Lower lobe of right lung (tissue), 2 donors: ENCODE measurements at places on chromosomes 16 and 17. TPM values are rescaled to one million over a fixed set of nuclear protein-coding genes. Genes with fewer than 3 reads are reported as not detected.
A peak's percentile ranks its signal among the peaks of the same experiment; 100 is the strongest.

- H3K4me3 ChIP-seq, result peak overlapping the region; percentile 21
- H3K27ac ChIP-seq, result peak overlapping the region; percentile 77
- peaks cover 89% of the 10 kb centered on the region for H3K4me1 ChIP-seq
- H3K27me3 ChIP-seq, result no peaks in the 10 kb centered on the region
- H3K36me3 ChIP-seq, result peaks cover 20% of the 10 kb centered on the region
These were observed 17.4 kb downstream of the PIEZO1 start for GRCh38 chr16:88767546-88768070.

GRCh38 chr17:29384901-29385300, 5.3 kb upstream of the TAOK1 start:
- no peak overlapping the region for H3K27ac ChIP-seq
- peaks cover 4% of the 10 kb centered on the region for H3K4me1 ChIP-seq
- H3K27me3 ChIP-seq, result no peaks in the 10 kb centered on the region
- DNase-seq, result no peak
- H3K4me3 ChIP-seq, result no peak overlapping the region

DNA sequence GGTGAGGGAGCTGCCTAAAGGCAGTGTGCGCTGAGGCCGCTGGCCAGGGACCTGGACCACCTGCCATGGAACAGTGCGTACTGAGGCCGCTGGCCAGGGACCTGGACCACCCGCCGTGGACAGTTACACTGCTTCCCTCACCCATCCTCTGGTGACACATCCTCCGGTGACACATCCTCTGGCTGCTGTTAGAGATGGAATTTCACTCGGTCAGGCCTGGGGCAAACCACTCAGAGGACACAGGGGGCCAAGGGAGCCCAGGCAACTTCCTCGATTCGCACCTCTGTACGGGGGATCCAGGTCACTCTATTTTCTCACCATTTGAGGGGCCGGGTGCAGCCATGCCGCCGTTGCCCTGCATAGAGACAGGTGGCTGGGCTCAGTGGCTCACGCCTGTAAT, 32.4 kb upstream of the RPTOR start:
- DNase-seq, result no peak
- no peaks in the 10 kb centered on the region for H3K36me3 ChIP-seq
- no peak overlapping the region for H3K4me3 ChIP-seq
- no peak overlapping the region for H3K27ac ChIP-seq
- H3K27me3 ChIP-seq, result peaks cover 14% of the 10 kb centered on the region

GRCh38 chr17:19332371-19333131, 30.0 kb downstream of the B9D1 start:
- DNase-seq, result no peak
- no peak overlapping the region for H3K4me3 ChIP-seq
- peak overlapping the region; percentile 6 for H3K27ac ChIP-seq
- H3K27me3 ChIP-seq, result no peaks in the 10 kb centered on the region

DNA sequence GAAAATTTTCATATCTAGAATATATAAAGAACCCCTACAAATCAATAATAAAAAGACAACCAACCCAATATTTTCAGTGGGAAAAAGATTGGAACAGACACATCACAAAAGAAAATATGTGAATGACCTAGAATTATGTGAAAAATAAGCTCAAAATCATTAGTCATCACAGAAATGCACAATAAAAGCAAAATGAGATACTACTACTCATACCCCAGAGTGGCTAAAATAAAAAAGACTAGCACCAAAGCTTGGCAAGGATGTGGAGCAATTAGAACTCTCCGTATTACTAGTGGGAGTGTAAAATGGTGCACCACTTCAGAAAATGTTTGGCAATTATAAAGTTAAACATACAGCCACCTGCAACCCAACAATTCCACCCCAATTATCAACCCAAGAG, 48.0 kb upstream of the CDH5 start:
- no peak overlapping the region for H3K27ac ChIP-seq
- H3K4me3 ChIP-seq, result no peak overlapping the region
- peaks cover 11% of the 10 kb centered on the region for H3K4me1 ChIP-seq
- no peak for DNase-seq
- no peaks in the 10 kb centered on the region for H3K27me3 ChIP-seq

Gene TPSD1
- 9.6 TPM for total RNA-seq

DNA sequence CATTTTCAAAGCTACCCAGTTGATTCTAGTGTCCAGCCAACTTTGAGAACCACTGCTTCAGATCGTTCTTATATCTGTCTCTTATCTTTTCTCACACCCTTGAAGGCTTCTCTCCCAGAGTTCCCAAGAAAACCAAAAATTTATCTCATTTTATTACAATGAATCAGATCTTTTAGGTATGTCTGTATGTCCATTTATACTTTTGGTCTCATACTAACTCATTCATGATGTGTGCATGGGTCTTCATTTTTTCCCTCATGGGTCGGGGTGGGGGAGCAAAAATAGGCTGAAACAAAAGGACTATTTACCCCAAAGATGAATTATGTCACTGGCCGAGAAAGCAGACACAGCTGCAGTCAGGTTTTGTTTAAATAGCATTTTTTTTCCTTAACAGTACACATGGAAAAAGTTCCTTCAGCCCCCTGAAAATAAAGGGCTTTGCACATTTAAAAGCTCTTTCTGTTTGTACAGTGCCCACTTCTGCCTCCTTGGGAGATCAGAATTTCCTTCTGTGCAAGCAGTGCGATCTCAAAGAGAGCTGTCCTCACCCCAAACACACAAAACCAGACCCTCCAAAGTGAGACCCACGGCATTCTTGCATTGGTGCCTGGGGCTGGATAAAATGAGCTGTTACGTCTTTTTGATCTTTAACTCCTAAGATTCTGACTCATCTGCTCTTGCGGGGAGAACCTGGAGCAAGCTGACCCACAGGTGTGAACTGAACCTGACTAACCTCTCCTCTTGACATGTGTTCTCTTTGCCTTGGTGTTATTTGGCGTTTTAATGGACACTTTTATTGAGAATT, 251.2 kb upstream of the ELAC2 start:
- no peak overlapping the region for H3K4me3 ChIP-seq
- H3K36me3 ChIP-seq, result no peaks in the 10 kb centered on the region
- DNase-seq, result no peak
- H3K27ac ChIP-seq, result no peak overlapping the region

GRCh38 chr17:44448412-44448811, 54.8 kb downstream of the GPATCH8 start:
- H3K4me1 ChIP-seq, result no peaks in the 10 kb centered on the region
- no peak for DNase-seq
- no peaks in the 10 kb centered on the region for H3K27me3 ChIP-seq

DNA sequence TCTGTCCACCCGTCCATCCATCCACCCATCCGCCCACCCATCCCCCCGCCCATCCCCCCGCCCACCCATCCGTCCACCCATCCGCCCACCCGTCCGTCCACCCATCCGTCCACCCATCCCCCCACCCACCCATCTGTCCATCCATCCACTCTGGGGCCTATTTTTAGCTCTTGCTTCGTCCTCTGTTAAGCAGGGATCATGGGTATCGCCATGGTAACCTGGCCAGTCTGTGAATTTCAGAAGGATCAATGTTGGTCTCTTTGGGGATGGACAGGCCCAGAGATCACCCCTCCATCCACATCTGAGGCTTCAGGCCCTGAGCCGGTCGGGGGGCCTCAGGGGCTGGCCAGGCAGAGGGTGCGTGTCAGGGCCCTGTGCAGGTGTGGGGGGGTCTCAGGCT, 15.2 kb upstream of the DPEP1 start:
- H3K4me3 ChIP-seq, result no peak overlapping the region
- DNase-seq, result no peak
- H3K27me3 ChIP-seq, result no peaks in the 10 kb centered on the region
- H3K4me1 ChIP-seq, result peaks cover 12% of the 10 kb centered on the region
- no peak overlapping the region for H3K27ac ChIP-seq

DNA sequence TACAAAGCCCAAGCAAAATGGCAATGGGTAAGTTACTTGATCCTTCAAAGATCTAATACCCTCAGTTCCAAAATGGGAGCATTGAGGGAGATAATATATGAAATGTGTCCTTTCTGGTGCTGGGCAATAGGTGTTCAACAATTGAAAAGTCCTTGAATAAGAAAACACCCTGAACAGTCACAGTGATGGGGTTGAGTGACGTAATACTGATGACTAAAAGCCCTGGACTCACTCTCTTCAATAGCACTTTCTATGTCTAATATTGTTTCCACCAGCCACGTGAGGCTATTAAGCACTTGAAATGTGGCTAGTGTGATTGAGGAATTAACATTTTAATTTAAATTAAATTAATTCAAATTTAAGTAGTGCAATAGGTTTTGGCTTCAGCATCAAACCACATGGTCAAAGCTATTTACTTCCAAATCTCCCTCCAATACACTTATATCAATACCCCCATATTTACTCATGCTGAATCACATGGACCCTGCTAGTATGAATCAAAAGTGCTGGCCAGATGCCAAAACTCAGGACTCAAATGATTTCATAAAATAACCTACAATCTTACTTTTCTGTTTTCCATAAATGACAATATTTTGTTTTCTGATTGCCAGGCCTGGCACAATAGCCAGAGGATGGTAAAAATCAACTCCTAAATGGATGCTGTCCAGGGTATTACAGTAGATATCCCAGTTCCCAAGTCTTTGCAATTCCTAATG, 516.2 kb downstream of the HAPSTR1 start:
- no peaks in the 10 kb centered on the region for H3K36me3 ChIP-seq
- no peaks in the 10 kb centered on the region for H3K27me3 ChIP-seq
- no peaks in the 10 kb centered on the region for H3K4me1 ChIP-seq
- no peak overlapping the region for H3K27ac ChIP-seq
- DNase-seq, result no peak

DNA sequence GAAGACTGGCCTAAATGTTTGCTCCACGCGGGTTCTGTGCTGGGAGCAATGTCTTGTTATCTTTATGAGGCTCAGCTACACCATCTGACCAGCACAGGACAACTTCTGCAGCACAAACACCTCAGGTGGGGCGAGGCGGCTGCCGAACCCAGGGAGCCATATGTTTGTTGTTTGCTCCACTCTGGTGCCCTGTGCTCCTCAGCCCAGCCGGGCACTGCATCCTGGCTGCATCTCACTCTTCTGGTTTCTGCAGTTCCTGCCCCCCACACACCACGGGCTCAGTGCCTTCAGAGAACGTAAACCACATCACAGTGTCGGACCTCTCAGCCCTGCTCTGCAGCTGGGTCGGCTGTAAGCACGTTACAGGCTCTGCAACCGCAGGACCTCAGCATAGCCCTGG, 32.4 kb downstream of the MXRA7 start:
- H3K4me1 ChIP-seq, result peaks cover 11% of the 10 kb centered on the region
- H3K36me3 ChIP-seq, result peaks cover 43% of the 10 kb centered on the region
